Fibroblast of the aortic adventitia (primary cell): ENCODE measurements at places on chromosomes 7 and 10. TPM values are rescaled to one million over a fixed set of nuclear protein-coding genes. Genes with fewer than 3 reads are reported as not detected.

Gene SLC16A9
- 0.25 and 1.5 TPM in 2 replicates for total RNA-seq

Gene PAX4
- total RNA-seq: not detected in 2 replicates

Gene SH2D4B
- not detected in 2 replicates for total RNA-seq

Gene HKDC1
- 0.09 and 0.16 TPM in 2 replicates for total RNA-seq

Gene IL2RA
- not detected in 2 replicates for total RNA-seq

Gene NDUFB2
- 89.5 and 161 TPM in 2 replicates for total RNA-seq

Gene SFXN4
- 4.7 and 25.6 TPM in 2 replicates for total RNA-seq

Gene GIMAP2
- 0.27 and 0.98 TPM in 2 replicates for total RNA-seq

Gene FXYD4
- total RNA-seq: not detected in 2 replicates

Gene TECPR1
- 11.7 and 13.0 TPM in 2 replicates for total RNA-seq

Gene LAMB4
- 0.08 and 0.45 TPM in 2 replicates for total RNA-seq
